ENCODE measurements at places on chromosomes 2 and 18.

DNA sequence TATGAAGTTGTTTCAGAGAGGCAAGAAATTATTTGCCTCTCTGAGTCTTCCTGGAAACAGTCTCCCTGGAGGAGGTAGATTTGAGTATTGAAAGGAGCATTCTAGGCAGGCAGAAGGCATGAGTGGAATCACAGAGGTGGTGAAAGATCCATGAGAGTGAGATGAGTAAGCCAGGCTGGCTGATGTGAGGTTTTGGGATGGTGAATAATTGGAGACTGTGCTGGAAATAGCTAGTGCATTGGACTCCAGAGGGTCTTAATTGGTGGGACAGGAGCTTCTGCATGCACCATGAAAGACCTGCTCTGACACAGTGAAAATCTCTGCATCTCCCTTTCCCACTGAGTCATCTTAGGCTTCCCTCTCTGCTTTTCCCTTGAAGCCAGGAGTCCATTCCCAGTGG lies 46.3 kb downstream of the CDC42EP3 start:
- DNase-seq: no peak

- no peak for DNase-seq
Observed at GRCh38 chr2:52520644-52521043, 1247.0 kb upstream of the CHAC2 start.

- DNase-seq: no peak
Observed at GRCh38 chr18:56358608-56359280, 279.6 kb downstream of the TXNL1 start.

- DNase-seq: no peak
Observed at GRCh38 chr2:151085181-151085611, 176.5 kb downstream of the RBM43 start.
